ENCODE measurements at places on chromosomes 13 and 19.

- DNase-seq, result no peak
Observed at GRCh38 chr19:18921593-18921992, 2.1 kb downstream of the DDX49 start.

- DNase-seq, result no peak
Observed at GRCh38 chr13:53151336-53152056, 122.9 kb downstream of the OLFM4 start.

GRCh38 chr19:8615813-8616596, 5.5 kb upstream of the ADAMTS10 start:
- no peak for DNase-seq

DNA sequence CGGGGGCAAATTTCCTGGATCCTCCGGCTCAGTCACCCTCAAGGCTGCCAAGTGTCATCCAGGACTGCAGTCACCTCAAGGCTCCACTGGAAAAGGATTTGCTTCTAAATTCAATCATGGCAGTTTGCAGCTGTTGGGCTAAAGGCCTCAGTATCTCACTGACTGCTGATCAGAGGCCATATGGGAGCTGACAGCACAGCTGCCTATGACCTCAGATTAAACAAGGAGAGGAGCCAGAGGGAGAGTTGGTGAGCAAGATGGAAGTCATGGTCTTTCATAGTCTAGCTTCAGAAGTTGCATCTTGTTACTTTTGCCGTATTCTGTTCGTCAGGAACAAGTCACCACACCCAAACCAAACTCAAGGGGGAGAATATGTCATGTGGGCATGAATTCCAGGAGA, 849.7 kb downstream of the UQCRFS1 start:
- no peak for DNase-seq

- no peak for DNase-seq
Observed at GRCh38 chr19:13138916-13139198, 11.3 kb downstream of the STX10 start.

DNA sequence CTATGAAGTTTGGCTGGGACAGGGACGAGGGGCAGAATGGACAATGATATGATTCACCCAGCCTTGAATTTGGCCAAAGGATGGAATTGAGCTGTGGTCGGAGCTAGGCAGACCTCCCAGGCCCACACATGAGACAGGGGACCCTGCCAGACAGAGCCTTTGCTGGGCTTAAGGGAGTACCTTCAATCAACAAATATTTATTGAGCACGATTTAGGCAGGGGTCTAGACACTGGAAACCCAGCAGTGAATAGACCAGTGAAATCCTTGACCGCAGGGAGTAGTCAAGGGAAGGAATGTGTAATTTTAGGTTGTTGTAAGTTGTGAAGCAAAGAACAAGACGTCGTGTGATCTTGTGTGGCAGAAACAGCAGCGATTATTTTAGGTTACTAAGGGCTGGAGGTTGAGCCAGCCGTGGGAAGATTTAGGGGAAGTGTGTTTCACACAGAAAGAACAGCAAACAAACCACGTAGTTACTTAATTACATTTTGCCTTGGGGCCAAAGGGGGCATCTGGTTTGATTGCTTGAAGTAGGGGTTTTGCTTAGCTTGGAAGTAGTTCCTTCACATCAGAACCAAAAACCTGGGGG, 16.9 kb upstream of the AP1M2 start:
- no peak for DNase-seq

DNA sequence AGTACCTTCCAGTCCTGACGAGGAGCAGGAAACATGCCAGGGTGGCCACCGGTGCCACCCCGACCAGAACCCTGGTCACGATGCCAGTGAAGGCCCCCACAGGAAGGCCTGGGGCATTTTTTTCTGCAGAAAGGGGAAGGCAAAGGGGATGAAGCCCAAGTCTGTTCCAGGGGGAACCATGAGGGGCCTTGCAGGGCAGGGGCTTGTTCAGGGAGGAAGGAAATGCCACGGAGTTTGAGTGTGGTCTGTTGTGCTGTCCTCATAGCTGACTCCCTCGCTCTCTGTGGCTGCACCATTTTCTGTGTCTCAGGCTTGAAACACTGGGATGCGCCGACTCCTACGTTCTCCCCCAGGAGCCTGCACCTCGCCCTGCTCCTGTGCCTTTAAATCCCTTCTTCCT, 27.5 kb upstream of the CEACAM1 start:
- no peak for DNase-seq

All from HFF-Myc (cell line).